ENCODE measurements at places on chromosomes 12 and 14.

DNA sequence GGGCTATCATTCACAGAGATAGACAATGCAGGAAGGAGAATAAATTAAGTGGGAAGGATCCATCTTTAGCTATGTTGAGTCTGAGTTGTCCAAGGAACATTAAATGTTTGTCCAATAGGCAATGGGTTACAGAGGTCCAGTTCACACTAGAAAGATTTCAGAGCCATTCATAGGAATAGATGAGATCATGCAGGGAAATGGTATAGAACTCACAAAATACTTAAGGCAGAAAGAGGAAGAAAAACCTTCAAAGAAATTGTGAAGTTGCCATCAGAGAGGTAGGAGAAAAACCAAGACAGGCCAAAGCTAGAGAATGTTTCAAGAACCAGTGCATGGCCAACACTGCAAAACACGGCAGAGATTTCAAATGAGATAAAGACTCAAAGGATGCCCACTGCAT is 94.1 kb downstream of the PHLDA1 start:
- DNase-seq, result no peak

DNA sequence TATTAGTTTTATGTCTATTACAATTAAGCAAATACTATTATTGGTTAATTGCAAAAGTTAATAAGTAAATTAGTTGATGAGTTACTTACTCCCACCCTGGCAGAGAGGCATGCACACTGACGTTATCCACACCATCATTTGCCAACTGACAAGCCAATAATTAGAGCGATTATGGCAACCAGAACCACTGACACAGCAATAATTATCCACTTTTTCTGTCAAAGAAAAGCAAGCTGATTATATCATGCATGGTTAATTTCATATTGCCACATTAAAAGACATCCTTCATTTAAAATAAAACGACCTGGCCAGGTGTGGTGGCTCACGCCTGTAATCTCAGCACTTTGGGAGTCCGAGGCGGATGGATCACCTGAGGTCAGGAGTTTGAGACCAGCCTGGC is 43.1 kb downstream of the STX2 start:
- no peak for DNase-seq

DNA sequence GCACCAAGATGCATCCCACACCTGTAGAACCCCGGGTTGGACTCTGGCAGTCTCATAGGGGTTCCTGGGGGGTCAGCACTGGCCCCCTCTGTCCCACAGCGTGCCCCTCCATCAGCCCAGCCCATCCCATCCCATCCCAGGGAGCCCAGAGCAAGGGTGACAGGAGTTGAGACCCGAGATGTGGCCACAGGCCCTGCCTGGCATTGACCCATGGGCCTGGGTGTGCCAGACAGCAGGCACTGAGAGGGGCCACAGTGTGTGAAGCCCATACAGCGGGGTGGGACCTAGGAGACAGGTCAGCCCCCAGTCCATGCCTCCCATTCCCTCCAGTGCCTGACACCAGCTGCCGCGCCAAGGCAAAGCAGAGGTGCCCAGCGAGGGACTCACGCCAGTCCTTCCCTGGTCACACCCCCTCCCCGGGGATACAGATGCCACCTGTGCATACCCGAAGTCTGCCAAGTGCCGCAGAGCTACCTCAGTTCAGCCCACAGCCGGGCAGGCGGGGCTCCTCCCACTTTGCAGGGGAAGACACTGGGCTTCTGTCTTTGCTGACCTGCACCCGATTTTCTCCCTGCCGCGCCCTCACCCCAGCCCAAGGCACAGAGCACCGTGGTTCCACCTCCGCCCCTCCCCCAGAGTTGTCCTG is 50.4 kb downstream of the CYP46A1 start:
- no peak for DNase-seq

GRCh38 chr12:68977909-68978610 is 45.1 kb upstream of the CPM start:
- DNase-seq, result no peak

DNA sequence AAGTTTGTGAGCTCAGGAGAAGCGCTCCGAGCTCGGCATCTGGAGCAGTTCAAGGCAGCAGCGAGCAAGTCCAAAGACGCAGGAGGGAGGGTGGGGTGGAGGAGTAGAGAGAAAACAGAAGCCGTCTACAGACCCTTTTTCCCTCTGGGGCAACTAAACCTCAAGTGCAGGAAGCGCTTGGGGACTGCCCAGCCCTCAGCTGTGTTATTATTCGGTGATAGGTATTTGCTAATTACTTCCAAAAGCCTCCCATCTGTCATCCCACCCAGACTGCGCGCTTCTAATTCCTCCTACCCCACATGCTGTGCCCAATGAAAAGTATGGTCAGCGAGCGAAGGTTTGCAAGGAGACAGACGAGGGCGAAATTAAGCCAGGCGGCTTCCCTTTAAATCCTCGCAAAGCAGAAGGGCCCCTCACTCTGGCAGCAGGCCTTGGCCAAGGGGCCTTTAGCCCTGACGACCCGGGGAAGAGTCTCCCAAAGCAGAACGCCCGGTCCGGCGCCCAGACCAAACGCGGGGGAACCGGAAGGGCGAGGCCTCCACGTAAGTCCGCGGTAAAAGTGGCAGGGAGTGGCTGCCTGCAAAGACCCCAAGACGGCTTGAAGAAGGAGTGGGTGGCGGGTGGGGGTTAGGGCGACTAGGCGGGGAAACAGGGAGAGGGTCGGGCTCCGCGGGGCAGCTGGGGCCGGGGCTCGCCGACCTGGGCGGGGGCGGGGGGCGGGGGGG is 507 bp upstream of the CD9 start:
- no peak for DNase-seq

Data from non-pigmented ciliary epithelial cell (primary cell).